ENCODE measurements at places on chromosomes 2 and 18.

DNA sequence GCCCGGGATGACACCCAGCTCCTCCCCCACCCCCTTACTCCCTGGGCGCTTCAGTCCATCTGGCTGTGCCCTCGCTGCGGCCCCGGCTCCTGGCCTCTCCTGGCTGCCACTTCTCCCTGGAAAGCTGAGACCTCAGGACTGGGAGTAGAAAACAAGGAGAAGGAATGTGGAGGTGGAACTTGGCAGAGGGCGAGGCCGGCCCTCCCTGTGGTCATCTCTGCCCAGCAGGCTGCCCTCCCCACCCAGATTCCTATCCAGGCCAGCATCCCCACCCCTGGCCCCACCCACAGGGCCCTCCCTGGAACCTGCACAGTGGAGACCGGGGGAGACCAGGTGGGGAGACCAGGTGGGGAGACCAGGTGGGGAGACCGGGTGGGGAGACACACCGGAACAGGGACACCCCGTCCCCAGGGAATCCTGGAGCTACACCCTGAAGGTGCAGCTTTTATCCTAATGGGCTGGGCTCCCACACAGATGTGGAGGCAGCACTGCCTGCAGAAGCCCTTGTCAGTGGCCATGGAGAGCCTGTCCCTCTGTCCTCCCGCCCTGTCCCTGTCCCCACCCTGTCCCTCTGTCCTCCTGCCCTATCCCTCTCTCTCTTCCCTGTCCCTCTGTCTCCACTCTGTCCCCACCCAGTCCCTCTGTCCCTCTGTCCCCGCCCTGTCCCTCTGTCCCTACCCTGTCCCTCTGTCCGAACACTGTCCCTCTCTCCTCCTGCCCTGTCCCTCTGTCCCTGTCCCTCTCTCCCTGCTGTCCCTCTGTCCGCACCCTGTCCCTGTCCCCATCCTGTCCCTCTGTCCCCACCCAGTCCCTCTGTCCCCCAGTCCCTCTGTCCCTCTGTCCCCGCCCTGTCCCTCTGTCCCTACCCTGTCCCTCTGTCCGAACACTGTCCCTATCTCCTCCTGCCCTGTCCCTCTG is 157.1 kb downstream of the PXDN start:
- no peak for DNase-seq

- peak; percentile 38 for DNase-seq
Measured at GRCh38 chr2:20594957-20595356, 55.9 kb downstream of the HS1BP3 start.

GRCh38 chr2:192960945-192961344 is 766.2 kb upstream of the TMEFF2 start:
- no peak for DNase-seq

GRCh38 chr18:2351126-2351850 is 220.0 kb downstream of the METTL4 start:
- DNase-seq = no peak

GRCh38 chr18:60174832-60175231 is 197.7 kb downstream of the MC4R start:
- no peak for DNase-seq

DNA sequence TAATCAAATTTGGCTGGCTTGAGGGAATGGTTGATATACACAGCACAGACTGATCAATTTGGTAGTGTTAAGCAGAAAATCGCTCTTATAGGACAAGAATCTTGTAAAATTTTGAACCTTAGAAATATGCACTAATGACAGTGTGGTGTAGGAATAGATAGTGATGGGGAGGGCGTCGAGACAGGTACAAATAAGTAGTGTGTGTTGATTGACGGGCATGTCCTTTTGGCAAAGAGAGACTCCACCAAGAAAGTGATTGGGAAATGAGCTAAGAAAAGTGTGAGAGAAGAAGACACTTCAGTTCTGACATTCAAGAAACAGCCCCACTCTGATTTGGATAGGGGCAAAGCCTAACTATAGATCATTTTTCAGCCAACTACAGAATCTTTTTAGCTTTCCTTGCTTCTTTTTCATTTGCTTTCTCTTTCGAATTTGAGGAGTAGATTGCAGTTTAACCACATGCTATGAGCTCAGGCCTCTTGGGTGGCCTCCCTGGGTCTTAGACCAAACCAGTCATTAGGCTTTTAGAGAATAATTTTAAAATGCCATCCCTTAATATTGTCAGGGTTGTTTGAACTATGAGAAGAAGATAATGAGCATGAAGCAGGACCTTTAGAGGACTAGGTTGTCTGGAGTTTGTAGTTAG is 127.1 kb downstream of the CERS6 start:
- no peak for DNase-seq

DNA sequence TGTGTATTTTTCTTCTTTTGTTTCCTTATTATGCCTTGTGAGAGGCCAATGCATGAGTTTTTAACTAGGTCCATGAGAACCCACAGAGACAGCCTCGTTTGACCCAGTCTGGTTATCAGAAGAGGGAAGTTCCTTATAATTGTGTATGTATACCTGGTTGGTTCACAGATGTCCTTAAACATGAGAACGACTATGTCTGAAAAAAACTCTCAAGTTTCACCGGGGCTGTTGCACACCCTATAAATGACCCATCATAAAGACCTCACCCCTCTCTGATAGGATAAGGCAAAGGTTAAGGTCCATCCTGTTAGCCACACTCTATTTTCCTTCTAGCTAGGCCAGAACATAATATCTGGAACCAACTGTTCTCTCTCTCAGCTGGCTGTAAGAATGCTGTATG is 42.7 kb upstream of the MSH2 start:
- no peak for DNase-seq

DNA sequence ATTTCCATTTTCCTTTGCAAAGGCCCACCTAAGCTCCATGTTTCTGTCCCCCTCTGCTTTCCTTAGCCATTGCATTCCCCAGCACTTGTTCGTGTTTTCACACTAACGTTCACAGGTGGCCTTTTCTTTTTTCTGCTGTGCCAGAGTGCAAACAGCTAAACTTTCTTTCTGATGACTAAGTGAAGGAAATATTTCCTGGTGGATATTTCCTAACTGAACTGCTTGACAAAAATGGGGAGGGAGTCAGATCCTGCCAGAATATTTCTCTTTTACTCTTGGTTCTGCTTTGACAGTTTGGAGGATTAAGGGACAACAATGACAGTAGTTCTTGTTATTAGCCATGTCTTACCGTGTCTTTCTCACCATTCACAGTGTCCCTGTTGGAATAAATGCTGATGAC is 344.0 kb downstream of the ARHGAP15 start:
- no peak for DNase-seq

DNA sequence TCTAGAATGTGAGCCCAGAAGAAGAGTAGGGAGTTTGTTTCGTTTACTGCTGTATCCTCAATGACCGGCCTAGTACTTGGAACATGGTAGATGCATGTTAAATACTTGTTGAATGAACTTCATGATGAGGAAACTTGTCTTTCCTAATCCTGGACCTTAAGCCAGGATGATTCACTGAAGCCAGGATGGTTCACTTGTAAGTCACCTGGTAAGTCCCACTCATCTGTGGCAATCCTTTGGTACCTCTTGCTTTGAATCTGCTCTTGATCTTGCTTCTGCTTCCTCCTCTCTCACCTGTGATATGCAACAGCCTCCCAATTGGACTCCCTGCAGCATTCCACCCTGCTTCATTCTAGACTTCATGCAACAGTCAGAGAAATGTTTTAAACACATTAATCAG is 43.6 kb downstream of the QPCT start:
- no peak for DNase-seq

- no peak for DNase-seq
Measured at GRCh38 chr2:34703292-34703691, 1104.2 kb upstream of the FAM98A start.

GRCh38 chr2:33011941-33012340 is 65.2 kb downstream of the LTBP1 start:
- DNase-seq = no peak

DNA sequence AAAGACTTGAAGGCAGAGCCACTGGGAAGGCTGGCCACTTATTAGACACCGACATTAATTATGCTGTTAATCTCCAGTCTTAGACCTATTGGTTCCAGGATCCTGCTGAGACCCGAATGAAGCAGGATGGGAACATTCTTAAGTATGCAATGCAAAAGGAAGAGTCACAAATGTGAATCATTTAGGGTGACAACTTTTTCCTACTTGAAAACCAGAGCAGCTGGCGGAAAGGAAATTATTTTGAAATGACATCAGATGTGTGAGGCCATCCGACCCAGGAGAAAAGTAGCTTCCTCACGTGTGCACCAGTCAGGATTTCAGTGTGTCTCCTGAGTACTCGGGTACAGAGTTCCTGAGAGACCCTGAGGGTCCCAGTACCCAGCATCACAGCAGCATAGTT is 222.9 kb upstream of the NCKAP5 start:
- no peak for DNase-seq

- DNase-seq = no peak
Measured at GRCh38 chr2:101521487-101521886, 46.6 kb upstream of the RFX8 start.

- no peak for DNase-seq
Measured at GRCh38 chr2:230268606-230269243, 43.2 kb downstream of the SP140 start.

- DNase-seq = no peak
Measured at GRCh38 chr18:65091744-65092329, 659.0 kb upstream of the CDH7 start.

DNA sequence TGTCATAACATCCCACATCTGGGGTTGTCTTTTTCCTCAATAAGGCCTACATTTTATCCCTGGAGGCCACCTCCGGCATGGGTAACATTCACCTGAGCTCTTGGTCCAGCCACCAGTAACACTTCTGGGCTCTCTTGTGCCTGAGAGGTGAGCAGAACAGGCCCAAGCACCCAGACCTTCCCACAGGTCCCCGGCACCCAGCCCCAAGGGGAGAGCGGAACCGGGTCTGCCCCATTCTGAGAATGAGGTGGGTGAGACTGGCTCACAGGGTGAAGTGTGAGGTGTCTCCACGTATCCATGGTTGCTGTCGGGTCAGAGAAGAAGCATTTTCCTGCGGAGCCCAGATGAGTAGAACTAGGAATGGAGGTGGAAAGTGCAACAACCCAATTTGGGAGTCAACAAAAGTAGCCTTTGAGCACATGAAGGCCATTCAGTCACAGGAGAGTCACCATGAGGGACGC is 496.7 kb upstream of the MYT1L start:
- peak; percentile 26 for DNase-seq

DNA sequence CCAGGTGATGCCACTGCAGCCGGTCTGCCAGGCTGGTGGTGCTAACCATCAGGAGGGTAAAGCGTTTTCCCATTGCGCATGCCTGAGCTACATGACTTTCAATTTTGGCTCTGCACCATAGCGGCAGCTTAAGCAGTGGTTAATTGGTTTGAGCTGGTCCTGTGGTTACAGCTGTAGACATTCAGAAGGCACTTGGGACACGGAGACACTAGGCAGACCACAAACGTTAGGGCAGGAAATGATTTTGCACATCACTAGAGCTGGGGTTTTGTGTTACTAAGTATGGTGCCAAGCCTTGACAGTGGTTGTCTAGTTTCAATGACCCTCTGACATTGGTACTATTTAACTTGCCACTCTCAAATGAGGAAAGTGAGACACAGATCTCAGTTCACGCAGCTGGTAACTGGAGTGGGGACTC is 28.9 kb upstream of the CNOT11 start:
- no peak for DNase-seq

GRCh38 chr18:31636387-31636786 is 44.7 kb downstream of the TTR start:
- no peak for DNase-seq

DNA sequence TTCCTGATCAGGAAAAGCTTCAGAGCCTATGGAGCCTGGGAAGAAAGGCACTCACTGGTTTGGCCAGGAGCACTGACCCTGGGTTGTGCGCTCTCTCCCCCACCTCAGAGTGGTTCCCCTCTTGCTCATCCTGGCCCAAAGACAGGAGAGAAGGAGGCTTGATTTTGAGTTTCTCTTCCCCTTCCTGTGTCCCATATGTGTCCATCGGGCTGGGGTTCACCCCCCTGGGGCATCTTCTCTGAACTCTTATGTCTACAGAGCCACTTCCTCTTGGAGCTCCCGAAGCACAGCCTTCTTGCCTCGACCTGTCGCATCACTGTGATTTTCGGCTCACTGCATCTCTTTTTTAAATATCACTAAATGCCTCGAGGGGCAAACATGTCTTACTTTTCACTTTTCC is 692.3 kb downstream of the RNF144A start:
- no peak for DNase-seq

- DNase-seq = no peak
Measured at GRCh38 chr2:19617257-19617848, 258.9 kb upstream of the OSR1 start.

- no peak for DNase-seq
Measured at GRCh38 chr18:72107647-72108383, 436.3 kb downstream of the CBLN2 start.

DNA sequence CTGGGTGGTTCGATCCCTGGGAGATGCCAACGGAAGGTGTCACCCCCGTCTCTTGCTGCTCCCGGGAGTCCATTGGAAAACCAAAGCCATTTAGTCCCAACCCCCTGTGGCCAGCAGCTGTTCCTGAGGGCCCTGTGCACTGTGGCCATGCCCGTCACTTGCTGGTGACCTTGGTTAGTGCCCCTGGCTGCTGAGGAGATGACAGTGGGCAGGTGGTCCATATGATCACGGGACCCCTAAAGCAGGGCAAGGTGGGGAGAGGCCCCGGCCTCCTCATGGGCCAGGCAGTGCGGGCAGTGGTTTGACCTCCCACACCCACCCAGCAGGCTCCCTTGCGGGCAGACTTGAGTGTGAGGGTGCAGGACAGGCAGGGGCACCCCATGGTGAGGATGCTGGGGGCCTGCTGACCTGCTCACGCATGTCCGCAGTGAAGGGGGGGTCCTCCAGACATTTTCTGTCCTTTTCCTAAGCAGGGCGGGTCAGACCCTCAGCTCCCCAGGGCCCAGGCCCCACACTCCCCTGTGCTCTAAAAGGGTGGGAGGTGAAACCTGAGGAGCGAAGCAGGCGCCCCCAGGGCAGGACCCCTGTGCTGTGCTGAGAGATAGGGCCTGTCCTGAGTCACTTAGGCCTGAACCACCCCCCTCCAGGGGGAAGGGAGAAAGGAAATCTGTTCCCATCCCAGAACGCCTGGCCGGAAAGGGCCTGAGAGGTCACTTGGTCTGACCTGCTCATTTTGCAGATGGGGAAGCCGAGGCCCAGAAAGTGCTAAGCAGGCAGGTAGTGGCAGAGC is 6.8 kb downstream of the ITM2C start:
- peak; percentile 41 for DNase-seq

DNA sequence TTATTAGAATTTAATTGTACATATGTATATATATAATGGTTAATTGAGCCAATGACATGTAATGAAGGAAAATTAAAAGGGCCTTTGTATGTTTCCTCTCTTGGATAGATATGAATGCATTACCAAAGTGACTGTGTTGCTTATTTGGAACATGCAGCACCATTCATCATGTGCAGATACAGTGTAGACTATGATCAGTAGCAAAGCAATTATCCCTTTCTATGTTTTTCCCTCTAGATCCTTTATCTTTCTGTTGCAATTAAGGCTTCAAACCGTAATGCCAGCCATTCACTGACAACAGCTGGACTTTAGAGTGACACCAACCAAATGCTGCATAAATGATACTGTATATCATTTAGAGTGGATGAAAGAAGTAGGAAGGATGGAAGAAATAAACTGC is 565.2 kb downstream of the NRXN1 start:
- DNase-seq = no peak

DNA sequence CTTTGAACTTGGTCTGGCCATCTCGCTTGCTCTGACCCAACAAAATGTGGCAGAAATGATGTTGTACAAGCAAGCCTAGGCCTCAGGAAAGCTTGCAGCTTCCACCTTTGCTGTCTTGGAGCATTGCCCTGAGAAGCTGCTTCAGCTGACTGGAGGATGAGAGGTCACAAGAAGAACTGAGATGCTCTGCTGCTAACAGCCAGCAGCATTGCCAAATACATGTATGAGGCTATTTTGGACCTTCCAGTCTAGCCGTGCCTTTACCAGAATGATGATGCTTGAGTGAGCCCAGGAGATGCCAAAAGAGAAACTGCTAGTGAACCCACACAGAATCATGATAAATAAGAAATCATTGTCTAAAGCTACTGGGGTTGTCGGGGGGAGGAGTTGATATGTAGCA is 13.2 kb upstream of the ITGAV start:
- no peak for DNase-seq
